Stimulated activated CD4-positive, alpha-beta T cell treated with anti-CD3 and anti-CD28 coated beads, TNF-alpha, amount 100 ng/mL, for 48 hours (primary cell): ENCODE measurements at places on chromosomes 5 and 9.

DNA sequence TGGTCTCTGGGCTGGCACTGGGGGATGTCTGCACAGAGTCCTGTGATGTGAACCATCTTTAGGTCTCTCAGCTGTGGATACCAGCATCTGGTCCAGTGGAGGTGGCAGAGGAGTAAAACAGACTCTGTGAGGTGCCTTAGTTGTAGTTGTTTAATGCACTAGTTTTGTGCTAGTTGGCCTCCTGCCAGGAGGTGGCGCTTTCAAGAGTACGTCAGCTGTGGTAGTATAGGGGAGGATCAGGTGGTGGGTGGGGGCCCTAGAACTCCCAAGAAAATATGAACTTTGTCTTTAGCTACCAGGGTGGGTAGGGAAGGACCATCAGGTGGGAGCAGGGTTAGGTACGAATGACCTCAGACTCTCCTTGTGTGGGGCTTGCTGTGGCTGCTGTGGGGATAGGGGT lies 197.1 kb downstream of the TMC1 start:
- DNase-seq = no peak

GRCh38 chr5:14109041-14109747 lies 33.9 kb upstream of the TRIO start:
- DNase-seq = peak; percentile 1

- DNase-seq = no peak
Measured at GRCh38 chr5:125323613-125324012, 577.2 kb upstream of the ZNF608 start.

GRCh38 chr9:17064558-17064957 lies 70.3 kb upstream of the CNTLN start:
- no peak for DNase-seq
